Activated CD8-positive, alpha-beta memory T cell treated with anti-CD3 and anti-CD28 coated beads, Interleukin-2, amount 10 ng/mL, durations not matched to agents 7 days and 5 days (primary cell): ENCODE measurements at places on chromosomes 13 and 19.

GRCh38 chr19:38473201-38473600 lies 39.7 kb downstream of the RYR1 start:
- no peaks in the 10 kb centered on the region for H3K36me3 ChIP-seq
- no peak overlapping the region for H3K27ac ChIP-seq
- no peak for DNase-seq
- H3K27me3 ChIP-seq = peaks cover 5% of the 10 kb centered on the region
- H3K4me1 ChIP-seq = no peaks in the 10 kb centered on the region

DNA sequence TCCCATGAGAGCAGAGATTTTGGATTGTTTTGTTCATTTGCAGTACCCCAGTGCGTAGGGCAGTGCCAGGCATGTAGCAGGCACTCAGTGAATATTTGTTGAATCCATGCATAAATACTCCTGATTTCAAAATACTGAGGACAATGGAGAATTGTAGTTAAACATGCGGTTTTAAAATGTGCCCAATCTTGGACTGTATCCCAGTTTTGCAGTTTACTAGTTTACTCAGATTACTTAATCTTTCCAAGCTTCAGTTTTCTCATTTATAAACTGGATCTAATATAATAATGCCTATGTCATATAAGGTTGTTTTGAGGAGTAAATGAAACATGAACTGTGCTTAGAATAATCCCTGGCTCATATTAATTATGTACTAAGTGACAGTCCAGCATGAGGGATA lies 39.0 kb downstream of the RCBTB2 start:
- peaks cover 34% of the 10 kb centered on the region for H3K36me3 ChIP-seq
- no peak overlapping the region for H3K27ac ChIP-seq

DNA sequence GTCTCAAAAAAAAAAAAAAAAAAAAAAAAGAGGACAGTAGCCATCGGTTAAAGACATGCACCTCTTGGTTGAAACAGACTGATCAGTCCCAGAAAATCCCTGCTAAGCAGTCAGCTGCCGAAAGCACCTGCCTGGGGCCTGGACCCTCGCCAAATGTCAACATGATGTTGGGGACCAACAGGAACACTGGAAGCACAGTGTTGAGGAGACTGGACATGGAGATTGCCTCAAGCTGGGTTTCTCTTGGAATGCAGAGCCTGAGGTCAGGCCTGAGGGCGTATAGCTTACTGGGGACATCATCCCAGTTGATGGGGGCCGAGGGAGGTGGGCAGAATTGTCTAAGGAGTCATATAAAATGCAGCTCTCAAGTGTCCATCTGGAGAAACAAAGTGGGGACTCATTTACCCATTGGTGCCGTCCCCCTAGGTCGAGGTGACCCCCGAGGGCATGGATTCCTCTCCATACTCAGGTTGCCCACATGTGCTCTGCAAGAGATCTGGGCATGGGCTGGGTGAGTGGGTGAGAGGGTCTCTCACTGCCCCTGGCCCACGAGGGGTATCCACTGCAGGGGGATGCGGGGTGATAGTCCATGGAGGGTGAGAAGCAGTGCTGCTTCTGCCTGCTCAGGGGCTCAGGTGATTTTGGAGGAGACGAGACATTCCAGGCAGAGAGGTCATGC lies 164.5 kb downstream of the URI1 start:
- H3K36me3 ChIP-seq = no peaks in the 10 kb centered on the region
- no peak overlapping the region for H3K27ac ChIP-seq
- no peak overlapping the region for H3K4me3 ChIP-seq

- peaks cover 7% of the 10 kb centered on the region for H3K36me3 ChIP-seq
- H3K27me3 ChIP-seq = peaks cover 9% of the 10 kb centered on the region
- H3K27ac ChIP-seq = no peak overlapping the region
- H3K4me1 ChIP-seq = peaks cover 9% of the 10 kb centered on the region
These were observed 17.0 kb downstream of the EPS8L1 start for GRCh38 chr19:55092423-55093318.

DNA sequence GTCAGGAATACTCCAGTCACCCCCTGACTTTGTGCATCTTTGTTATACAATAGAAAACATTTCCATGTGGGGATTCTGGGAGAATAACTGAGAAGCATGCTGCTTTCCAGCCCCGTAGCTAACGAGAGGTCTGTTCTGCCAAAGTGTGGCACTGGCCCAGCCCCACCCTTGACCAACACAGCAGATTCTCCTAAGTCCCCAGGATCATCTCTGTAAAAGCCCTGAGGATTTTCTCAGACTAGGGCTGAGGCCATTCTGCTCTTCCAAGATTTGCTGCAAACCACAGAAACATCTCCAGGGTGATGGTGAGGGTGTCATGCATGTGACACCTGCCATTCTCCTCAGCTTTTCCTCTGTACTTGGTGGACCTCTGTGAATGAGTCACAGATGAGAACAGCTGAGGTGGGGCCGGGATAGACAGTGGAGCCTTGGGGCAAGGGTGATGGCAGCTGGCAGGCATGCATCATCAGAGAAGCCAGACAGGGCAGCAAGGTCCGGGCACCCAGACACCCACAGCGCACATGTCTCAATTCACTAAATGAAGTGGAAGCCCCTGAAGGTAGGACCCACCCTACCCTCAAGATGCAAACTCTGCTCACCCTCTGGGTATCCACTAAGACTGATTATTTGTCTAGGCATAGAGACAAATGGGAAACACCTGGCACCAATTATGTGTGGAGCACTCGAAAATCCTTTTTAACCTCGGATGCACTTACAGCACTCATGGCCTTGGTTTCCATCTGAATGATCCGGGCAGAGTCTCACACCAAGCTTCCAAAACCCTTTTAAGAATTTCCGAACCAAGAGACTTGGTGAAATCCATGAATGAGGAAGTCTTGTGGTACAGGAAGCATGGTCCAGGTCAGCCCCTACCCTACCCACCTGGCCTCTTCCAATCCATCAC lies 20.1 kb upstream of the DOCK9 start:
- no peak for DNase-seq
- H3K36me3 ChIP-seq = no peaks in the 10 kb centered on the region
- H3K27ac ChIP-seq = no peak overlapping the region
- H3K4me1 ChIP-seq = peaks cover 42% of the 10 kb centered on the region

DNA sequence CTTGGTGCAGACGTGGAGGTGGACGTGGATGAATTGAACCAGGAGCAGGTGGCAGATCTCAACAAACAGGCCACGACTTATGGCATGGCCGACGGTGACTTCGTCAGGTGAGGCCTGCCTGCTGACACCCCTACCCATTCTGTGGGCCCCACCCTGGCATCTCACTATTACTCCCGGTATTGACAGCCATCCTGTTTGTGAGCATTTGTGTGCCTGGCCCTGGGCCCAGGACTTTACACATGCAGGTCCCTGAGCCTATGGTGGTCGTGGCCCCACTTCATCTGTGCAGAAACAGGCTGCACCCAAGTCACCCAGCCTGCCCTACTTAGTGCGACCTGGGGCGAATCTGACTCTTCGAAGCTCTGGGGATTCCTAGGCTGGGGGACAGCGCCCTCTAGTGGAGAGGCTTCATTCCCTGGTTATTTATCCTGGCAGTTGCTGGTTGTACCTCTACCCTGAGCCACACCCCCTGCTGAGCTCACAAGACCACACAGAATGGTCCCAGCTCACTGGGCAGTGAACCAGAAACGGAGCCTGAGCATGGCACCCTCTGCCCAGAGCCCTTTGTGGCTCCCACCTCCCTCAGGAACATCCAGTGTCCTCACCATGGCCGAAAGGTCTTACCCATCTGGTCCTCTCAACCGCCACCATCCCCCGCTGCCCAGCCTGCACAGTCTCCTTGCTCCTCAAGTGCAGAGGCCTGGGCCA lies 16.9 kb downstream of the ZNF296 start:
- DNase-seq = peak; percentile 88
- H3K36me3 ChIP-seq = peaks cover 31% of the 10 kb centered on the region
- no peaks in the 10 kb centered on the region for H3K27me3 ChIP-seq
- no peaks in the 10 kb centered on the region for H3K4me1 ChIP-seq
- no peak overlapping the region for H3K4me3 ChIP-seq

DNA sequence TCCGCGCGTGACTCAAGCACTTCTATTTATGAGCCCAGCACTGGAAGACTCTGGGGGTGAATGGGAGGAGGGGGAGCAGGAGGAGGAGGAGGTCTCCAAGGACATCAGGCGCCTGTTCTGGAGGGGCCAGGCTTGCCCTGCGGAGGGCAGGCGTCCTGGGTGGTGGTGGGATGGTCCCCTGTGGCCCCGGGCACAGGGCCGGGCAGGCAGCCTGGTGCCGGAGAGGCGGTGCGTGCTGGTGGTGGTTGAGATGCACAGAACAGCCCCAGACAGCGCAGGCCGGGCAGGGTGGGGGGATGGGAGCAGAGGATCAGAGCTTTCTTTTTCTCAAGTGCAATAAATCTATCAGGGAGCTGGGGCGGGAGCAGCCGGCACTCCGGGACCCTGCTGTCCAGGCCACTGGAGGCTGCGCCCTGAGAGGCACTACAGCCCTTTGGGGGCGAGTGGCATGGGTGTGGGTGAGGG lies 14.0 kb downstream of the NKPD1 start:
- no peak overlapping the region for H3K4me3 ChIP-seq
- H3K36me3 ChIP-seq = peaks cover 1% of the 10 kb centered on the region
- H3K27me3 ChIP-seq = peaks cover 5% of the 10 kb centered on the region
- no peak for DNase-seq

GRCh38 chr19:18020212-18021085 lies 12.5 kb downstream of the ARRDC2 start:
- no peak for DNase-seq
- H3K4me1 ChIP-seq = peaks cover 49% of the 10 kb centered on the region
- H3K4me3 ChIP-seq = no peak overlapping the region
- H3K27ac ChIP-seq = peak overlapping the region; percentile 9
- H3K27me3 ChIP-seq = no peaks in the 10 kb centered on the region

- no peak overlapping the region for H3K27ac ChIP-seq
- H3K27me3 ChIP-seq = peaks cover 8% of the 10 kb centered on the region
- DNase-seq = no peak
- peaks cover 7% of the 10 kb centered on the region for H3K4me1 ChIP-seq
These were observed 22.8 kb downstream of the SYDE1 start for GRCh38 chr19:15129856-15130585.

DNA sequence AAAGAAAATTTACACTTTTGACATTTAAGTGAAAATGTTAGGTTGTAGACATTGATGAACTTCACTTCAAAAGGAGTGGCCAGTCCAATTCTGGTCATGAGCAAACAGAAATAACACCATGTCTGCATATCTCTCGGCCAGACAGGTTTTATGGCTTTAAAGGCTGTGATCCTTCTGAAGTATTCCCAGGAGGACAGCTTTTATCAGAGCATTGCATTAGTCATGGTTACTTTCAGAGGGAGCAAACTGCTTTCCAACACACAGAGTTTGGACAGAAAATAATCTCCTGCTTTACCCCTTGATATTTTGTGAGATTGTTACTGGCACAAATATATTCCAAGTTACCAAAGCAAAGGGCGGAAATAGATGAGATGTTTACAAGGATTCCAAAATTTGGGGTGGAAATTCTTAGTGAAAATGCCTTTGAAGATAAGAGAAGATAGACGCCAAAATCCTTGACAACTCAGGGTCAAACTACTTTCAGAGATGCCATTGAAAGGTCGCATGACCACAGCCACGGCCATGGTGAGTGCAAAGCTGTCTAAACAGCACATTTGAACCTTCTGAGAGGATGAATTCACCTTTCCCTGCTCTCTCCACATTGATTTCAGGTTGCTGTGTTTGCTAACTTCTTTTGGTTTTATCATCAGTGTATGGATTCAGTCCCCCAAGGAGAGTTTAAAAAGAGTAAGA lies 584.5 kb upstream of the SGCG start:
- H3K4me1 ChIP-seq = no peaks in the 10 kb centered on the region
- H3K36me3 ChIP-seq = no peaks in the 10 kb centered on the region
- H3K4me3 ChIP-seq = no peak overlapping the region
- H3K27ac ChIP-seq = no peak overlapping the region
- no peak for DNase-seq

DNA sequence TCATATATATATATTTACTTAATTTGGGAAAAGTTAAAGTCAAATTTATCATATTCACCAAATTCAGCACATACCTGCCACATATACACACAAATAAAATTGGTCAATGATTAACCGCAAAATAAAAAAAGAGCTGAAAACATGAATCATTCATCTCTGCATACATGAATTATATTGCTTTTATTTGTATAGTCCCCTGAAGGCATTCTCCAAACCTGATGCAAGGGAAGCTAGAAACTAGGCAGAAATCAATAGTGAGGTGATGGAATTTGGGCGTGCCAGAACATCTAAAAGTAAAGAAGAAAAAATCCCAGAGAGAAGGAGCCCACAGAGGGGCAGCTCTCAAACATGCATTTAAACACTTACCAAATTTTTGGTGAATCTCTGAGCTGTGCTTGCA lies 60.1 kb downstream of the UFM1 start:
- peaks cover 3% of the 10 kb centered on the region for H3K27me3 ChIP-seq
- no peaks in the 10 kb centered on the region for H3K36me3 ChIP-seq
- no peak overlapping the region for H3K27ac ChIP-seq
- H3K4me1 ChIP-seq = no peaks in the 10 kb centered on the region
- no peak overlapping the region for H3K4me3 ChIP-seq

GRCh38 chr19:7654401-7654800 lies 14.4 kb upstream of the RETN start:
- peaks cover 2% of the 10 kb centered on the region for H3K27me3 ChIP-seq
- no peak for DNase-seq
- H3K36me3 ChIP-seq = no peaks in the 10 kb centered on the region
- H3K27ac ChIP-seq = no peak overlapping the region
- peaks cover 29% of the 10 kb centered on the region for H3K4me1 ChIP-seq
- H3K4me3 ChIP-seq = no peak overlapping the region
